ENCODE measurements at places on chromosomes 11 and 22.

DNA sequence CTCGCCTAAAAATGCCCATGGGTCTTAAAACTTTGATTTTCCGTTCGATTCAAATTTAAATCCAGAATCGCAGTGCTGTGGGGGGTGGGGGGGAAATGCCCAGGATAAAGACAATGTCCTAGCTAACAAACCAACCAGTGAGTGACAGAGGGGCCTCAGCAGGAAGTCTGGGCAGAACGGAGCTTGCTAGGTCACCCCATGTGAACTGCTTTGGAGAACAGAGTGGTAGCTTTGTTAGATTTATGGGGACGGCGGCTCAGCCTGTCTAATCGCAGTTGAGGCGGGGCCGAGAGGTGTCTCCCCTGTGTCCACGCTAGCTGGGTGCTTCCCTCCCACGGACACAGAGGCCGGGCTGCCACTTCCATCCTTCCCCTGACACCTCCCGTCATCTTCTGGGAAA is 243.9 kb downstream of the CTTN start:
- DNase-seq: no peak

DNA sequence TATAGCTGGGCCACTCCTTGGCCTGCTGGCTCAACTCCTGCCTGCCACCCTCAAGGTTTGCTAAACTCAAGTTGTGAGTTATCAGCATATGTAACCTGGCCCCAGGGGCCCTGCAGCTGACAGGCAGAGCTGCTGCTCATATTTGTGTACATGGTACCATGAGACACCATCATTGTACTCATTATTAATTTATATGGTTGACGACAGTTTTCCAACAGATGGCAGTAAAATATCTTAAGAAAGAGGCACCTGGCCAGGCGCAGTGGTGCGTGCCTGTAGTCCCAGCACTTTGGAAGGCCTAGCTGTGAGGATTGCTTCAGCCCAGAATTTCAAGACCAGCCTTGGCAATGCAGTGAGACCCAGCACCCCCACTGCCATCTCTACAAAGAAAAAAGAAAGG is 11.4 kb upstream of the DENND5A start:
- no peak for DNase-seq

DNA sequence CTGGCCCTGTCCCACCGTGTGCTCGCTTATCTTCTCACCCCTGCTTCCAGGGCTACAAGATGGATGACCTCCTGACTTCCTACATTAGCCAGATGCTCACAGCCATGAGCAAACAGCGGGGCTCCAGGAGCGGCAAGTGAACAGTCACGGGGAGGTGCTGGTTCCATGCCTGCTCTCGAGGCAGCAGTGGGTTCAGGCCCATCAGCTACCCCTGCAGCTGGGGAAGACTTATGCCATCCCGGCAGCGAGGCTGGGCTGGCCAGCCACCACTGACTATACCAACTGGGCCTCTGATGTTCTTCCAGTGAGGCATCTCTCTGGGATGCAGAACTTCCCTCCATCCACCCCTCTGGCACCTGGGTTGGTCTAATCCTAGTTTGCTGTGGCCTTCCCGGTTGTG is 86.5 kb downstream of the MYO7A start:
- no peak for DNase-seq

GRCh38 chr22:36358533-36359469 is 29.0 kb downstream of the MYH9 start:
- no peak for DNase-seq

DNA sequence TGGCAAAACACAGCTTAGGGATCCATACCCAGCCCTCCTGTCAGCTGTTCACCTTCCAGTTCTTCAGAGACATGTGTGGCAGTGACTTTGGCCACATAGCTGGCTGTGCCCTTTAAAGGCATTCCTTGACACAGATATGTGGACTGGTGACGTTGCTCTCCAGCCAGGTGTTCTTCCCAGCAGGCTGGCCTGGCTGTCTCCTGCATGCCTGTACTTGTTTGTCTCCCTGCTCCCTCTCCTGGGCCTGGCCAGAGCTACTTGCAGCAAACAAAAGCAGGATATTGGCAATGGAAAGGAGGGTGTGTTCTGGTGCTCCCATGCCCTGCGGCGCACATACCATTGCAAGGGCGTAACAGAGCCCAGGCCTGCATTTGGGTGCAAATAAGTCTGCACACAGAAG is 38.3 kb downstream of the PIK3IP1 start:
- no peak for DNase-seq

Measured in NCI-H2029 treated with DMSO at 0.1 percent for 48 hours (cell line).